ENCODE measurements at places on chromosomes 1 and 21. TPM values are rescaled to one million over a fixed set of nuclear protein-coding genes. Genes with fewer than 3 reads are reported as not detected.

DNA sequence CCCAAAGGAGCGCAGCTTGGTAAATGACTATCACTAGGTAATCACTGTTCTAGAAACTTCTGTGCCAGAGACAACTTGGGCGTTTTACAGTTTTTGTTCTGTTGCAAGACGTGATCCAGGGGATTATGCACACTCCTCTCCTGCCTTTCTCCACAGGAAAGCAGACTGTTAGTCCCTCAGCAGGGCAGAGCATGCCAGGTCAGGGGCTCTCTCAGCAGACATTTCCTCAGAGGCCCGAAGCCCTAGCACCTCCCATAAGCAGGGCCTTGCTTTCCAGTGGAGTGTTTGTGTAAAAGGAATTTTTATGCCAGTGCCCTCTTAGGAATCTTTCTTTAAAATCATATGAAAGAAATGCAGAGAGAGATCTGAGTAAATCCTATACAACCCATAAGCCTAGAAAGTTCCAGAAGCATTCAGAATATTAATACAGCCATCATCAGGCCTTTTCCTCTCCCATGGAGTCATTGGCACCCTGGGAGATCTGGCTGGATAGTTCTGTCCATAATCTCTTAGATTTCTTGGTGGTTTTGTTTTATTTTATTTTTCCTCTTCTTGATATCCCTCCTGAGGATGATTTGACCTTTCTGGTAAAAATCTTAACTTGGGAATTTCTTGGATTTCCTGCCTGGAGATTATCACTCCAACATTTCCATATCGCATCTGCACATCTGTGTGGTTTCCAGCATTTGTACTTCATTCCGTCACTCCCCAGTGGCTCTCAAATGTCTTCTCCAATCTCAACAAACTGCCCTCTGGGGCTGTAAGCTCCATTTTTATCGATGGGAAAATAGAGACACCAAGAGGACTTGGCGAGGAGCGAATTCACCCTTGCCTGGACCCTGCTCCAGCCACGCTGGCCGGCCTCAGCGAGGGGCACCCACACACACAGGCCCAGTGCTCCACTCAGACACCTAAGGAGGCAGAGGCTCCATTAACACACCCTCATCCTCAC, 116.1 kb downstream of the PSMG1 start:
- H3K4me1 ChIP-seq = no peaks in the 10 kb centered on the region
- H3K4me3 ChIP-seq = no peak overlapping the region
- no peak overlapping the region for H3K27ac ChIP-seq
- H3K27me3 ChIP-seq = peaks cover 2% of the 10 kb centered on the region

- peak; percentile 52 for DNase-seq
- H3K36me3 ChIP-seq = peaks cover 74% of the 10 kb centered on the region
- no peak overlapping the region for H3K27ac ChIP-seq
- no peak overlapping the region for H3K4me3 ChIP-seq
- no peaks in the 10 kb centered on the region for H3K27me3 ChIP-seq
These were observed 28.4 kb downstream of the TRIM45 start for GRCh38 chr1:117093091-117093534.

DNA sequence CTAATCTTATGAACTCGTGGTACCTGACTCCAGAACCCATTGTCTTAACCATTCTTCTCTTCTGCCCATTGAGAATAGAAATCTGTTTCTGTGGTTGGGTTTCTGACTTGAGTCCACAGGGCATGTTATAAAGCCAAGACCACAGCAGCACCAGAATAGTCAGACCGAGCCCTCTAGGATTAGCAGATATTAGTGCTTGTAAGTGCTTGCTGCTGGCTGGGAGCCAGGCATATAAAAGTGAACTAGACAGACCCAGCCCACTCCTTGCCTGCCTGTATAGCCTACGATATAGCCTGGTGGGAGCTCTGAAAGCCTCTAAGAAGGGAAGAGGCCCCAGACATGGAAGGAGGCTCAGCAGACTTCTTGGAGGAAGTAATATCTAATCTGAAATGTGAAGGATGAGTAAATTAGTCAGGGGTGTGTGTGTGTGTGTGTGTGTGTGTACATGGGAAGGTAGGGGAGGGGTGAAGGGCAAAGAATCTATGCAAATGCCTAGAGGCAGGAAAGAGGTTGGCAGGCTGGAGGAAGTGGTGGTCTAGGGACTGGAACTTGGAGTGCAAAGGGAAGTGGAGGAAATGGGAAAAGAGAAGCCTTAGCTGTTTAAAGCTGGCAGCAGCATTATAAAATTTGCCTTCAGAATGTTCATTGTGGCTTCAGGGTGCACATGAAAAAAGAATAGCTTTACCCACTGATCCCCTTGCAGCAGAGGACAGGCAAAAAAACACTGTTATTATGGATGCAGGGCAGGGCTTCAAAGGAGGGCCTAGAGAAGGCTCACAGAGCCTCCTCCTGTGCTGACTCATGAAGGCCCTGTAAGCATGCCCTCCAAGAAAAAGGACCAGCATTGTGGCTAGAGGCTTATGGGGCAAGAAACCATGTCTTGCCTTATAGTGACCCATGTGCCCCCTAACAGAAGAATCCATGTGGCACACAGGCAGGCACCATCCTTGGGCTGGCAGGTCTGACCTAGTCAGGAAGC, 169.2 kb downstream of the LMX1A start:
- no peak overlapping the region for H3K27ac ChIP-seq
- DNase-seq = no peak
- no peaks in the 10 kb centered on the region for H3K36me3 ChIP-seq
- H3K4me3 ChIP-seq = no peak overlapping the region
- no peaks in the 10 kb centered on the region for H3K4me1 ChIP-seq

GRCh38 chr1:81596341-81596740, 204.4 kb upstream of the ADGRL2 start:
- H3K4me1 ChIP-seq = no peaks in the 10 kb centered on the region
- no peak overlapping the region for H3K27ac ChIP-seq
- H3K27me3 ChIP-seq = no peaks in the 10 kb centered on the region
- H3K4me3 ChIP-seq = no peak overlapping the region
- no peak for DNase-seq
- no peaks in the 10 kb centered on the region for H3K36me3 ChIP-seq

GRCh38 chr1:220336391-220337031, 64.3 kb upstream of the RAB3GAP2 start:
- H3K27me3 ChIP-seq = no peaks in the 10 kb centered on the region
- DNase-seq = no peak
- H3K36me3 ChIP-seq = no peaks in the 10 kb centered on the region

Gene NUF2
- 66.3 TPM for total RNA-seq

Gene RORC
- 9.9 TPM for total RNA-seq

All from activated CD4-positive, alpha-beta memory T cell treated with anti-CD3 and anti-CD28 coated beads for 36 hours (primary cell).